ENCODE measurements at places on chromosomes 11 and 22.

DNA sequence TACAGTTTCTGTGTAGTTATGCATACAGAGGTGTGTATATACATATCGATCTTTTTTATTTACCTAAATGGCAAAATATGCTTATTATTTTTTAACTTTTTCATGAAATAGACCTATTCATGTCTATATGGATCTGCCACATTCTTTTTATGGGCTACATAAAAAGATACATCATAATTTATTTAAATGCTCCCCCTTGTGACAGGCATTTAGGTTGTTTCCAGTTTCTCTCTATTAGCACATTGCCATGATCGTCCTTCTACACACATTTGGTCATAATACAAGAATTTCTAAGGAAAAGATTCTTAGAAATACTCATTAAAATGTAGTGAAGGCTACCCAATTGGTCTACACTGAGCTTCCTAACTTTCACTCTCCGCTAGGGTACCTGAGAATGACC lies 1067.4 kb downstream of the OPCML start:
- no peak for DNase-seq

DNA sequence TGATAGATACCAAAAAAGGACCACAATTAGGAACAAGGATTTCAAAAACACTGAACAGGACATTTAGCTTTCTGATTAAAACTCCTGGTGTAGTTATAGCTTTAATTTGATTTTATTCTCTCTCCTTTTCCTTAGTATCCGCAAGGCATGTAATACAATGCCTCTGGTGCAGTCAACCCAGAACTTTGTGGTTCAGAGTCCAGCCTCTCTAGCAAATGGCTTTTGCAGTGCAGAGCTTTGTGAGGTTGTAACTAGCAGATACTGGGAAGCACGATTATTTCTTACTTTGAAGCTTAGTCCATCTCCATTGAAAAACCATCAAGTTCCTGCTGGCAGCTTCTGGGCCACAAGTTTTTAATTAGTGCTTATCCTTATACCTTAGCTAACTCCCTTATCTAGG lies 79.8 kb downstream of the GRIA4 start:
- no peak for DNase-seq

DNA sequence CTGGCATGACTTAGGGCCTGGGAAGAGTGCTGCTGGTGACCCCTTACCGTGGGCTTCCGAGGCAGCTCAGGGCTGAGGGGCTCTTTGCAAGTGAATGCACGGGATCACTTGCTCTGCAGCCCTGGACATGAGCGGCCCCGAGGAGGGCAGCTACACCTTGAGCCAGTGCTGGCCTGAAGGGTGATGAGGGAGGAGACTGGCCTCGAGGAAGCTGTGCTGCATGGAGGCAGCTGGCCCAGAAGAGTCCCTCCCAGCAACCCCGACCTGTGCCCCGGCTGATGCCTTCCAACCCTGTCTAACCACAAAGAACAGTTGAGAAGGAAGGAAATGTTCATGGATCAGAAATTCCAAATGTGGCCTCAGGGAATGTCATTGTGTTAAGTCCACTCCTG lies 45.2 kb downstream of the TBX1 start:
- DNase-seq = no peak

- no peak for DNase-seq
These were observed 40.7 kb downstream of the MOB2 start for GRCh38 chr11:1445741-1446445.

DNA sequence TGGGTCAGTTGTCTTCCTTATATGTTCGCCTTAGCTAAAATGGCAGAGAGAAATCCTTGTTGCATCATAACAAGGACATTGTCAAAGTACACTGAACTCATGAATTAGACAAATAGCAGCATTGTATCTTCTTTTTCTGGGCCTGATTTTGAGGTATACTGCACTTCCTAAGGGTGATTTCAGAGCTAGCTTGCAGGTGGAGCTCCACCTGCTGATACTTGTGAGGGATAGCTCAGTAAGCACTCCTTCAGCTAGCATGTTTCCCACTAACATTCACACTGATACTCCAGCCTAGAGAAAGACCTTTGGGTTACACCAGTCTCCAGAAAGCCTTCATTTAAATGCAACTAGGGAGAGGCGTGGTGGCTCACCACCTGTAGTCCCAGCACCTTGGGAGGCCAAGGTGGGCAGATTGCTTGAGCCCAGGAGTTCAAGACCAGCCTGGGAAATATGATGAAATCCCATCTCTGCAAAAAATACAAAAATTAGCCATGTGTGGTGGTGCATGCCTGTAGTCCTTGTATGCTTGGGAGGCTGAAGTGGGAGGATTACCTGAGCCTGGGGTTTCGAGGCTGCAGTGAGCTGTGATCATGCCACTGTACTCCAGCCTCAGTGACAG lies 29.8 kb downstream of the JAM3 start:
- no peak for DNase-seq

GRCh38 chr11:109071712-109072524 lies 350.1 kb upstream of the C11orf87 start:
- no peak for DNase-seq

DNA sequence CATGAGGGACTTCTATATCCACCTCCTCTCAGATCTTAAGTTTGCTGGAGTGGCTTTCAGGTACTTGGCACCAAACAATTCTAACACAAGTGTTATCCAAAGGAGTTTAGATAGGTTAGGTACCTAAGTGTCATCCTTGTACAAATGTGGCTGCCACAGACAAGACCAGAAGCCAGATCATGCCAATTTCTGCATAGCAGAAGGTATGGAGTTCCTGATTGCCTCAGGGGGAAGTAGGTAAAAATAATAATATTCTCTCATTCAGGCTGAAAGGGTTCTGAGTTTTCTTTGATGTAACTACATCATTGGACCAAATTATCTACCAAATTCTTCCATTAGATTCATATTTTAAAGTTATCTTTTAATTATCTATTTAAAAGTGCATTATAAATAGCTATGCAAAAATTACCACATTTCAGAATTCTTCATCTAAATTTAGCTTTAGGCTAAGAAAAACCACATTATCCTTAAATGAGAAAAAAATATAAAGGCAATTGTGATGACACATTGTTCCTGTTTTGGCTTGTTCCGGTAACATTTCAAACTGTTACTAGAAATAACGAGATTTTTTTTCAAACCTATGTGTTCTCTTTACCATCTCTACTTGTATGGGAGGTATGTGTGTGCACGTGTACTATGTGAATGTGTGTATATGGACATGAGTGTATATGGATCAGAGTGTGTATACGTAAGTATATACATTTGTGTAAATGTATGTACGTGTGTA lies 66.2 kb upstream of the POU2AF2 start:
- DNase-seq = no peak

DNA sequence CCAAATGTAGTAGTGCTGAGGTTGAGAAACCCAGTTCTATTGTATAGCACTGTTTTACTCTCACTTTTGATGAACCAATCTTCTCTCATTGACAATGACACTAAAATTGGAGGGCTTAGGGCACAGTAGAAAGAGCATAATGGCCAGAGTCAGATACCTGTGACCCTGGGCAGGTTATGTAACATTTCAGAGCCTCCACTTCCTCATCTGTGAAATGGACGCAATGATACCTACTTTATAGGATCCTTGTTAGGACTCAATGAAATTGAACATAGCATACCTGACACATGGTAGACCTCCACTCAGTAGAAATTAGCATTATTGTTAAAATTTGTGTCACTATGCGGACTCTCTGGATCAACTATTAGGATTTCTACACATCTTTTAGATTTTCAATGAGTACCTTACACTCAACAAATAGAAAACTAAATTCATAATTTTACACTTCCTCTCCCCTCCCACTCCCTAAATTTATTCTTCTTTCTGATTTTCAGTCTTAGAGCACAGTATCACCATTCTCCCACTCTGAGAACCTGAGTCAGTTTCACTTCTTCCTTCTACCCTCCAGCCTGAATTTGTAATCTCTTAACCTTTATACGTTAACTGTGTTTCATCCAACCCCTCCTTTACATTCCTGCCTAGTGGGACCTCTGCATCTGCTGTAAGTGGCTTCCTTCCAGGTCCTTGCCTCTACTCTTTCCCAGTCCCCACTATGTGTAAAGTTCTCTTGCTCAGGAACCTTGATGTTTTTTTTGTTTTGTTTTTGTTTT lies 78.3 kb downstream of the MICAL2 start:
- no peak for DNase-seq

GRCh38 chr22:26762503-26763472 lies 105.4 kb downstream of the MIAT start:
- DNase-seq = no peak

- no peak for DNase-seq
These were observed 47.0 kb upstream of the SUSD2 start for GRCh38 chr22:24134090-24134846.

DNA sequence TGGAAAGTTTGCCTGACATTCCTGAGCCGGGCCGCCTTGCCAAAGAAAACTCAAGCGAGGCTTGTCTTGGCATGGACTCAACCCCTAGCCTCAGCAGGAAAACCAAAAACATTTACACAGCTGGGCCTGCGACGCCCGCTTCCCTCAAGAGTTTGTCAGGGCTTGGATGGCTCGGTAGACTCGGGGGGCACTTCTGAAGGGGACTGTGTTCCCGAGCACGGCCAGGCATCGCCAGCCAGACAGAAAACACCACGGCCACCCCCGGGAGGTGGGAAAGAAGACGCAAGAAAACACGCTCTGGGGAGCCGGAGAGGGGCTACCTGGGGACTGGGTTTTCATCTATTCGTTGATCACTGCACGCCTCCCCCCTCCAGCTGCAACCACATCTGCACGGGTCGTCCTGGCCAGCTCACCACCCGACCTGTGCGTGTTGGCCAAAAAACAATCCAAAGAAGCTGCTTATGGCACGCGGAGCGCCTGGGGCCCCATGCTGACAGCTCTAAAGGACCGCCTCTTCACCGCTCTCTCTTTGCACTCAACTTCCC lies 380.7 kb downstream of the MN1 start:
- DNase-seq = no peak

- peak; percentile 13 for DNase-seq
These were observed 579 bp downstream of the PICALM start for GRCh38 chr11:86068138-86068871.

DNA sequence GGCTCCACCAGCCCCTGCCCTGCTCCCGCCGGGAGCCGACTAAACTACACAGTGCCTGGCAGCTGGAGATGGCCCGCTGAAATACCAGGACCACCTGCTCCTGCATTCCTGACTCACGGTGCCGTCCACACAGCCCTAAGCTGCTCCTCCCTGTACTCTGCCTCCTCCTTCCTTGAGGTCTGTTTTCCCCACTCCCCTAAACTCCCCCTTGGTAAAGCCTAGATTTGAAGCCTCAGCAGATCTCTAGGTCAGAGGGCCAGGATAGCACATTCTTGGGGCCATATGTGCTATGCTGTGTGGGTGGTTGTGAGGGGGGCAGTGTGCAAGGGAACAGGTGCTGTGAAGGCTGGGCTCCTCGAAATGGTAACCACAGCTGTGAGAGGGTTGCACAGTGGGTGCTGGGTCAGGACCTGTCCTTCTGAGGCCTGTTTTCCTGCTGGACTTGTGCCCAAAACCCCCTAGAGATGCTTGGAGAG lies 9.7 kb downstream of the LRFN4 start:
- no peak for DNase-seq

DNA sequence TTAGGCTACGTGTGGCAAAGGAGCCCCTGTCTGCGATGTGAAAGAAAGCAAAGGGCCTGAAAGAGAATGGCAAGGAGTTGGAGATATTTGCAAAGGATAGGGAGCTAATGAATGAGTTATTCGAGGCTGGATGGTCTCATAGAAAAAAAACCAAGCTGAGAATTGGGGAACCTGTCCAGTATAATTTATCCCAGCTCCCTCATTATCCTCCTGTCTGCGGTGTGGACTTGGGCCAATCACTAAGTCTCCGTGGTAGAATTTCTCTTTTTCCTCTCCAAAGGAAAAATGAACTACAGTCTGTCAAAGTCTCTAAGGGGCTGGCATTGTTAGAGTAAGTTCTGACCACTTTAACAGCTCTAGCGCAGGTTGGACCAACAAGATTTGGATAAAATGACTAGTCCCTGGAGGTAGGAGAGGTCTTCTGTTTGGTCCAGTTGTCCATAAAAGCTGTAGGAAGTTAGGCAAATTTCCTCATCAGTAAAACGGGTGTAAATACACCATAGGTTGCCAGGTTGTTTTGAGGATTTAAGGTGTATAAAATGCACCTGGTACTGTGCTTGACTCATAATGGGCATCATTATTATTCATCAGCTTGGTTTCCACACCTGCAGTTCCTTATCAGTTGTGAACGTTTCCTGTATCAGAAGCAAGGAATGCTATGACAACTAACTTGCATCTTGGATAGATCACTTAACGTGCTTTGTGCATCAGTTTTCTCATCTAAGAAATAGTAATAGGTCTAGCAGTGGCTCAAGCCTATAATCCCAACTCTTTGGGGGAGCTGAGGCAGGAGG lies 10.3 kb upstream of the CDON start:
- DNase-seq = no peak

GRCh38 chr11:117205211-117205818 lies 6.1 kb downstream of the TAGLN start:
- no peak for DNase-seq

DNA sequence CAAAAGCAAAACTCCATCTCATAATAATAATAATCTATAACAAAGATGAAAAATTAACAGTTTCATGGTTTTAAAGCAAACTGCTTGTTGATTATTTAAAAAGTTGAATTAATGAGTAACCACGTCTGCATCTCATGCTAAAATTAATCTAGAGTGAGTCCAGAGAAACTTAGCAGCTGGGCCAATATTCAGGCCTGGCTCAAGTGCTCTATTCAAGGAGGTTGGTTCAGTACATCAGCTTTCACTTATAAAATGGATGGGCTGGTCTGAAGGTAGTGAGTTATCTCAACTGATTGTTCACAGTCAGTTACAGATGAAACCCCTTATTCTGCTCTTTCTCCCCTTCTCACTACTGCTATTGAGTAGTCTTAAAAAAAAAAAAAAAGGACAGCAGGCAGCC lies 23.1 kb downstream of the VSTM5 start:
- DNase-seq = no peak

GRCh38 chr22:26679003-26679629 lies 21.7 kb downstream of the MIAT start:
- peak; percentile 57 for DNase-seq

GRCh38 chr11:119788096-119788883 lies 59.3 kb upstream of the NECTIN1 start:
- no peak for DNase-seq

GRCh38 chr11:7576726-7577290 lies 63.0 kb downstream of the PPFIBP2 start:
- DNase-seq = no peak

DNA sequence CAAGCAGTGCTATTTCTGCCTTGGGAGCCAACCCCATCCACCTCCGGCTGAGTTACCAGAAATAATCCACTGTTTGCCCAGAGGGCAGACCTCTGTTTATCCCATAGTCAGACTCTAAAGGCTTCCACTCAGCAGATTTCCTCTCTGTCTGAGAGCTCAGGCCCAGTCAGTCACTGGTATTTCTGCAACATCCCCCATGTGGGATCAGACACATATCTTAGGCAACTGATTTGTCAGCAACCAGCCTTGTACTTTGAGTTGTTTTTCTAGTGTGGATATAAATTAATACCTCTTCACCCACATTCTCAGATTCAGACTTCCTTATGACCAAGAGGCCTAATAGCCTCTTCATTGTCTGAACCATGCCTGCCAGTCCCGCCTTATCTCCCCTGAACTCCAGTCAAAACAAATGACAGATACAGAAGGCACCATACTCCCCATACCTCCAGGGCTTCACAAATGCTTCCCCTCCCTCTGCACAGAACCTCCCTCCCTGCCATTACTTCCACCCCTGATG lies 193.6 kb downstream of the FAM76B start:
- no peak for DNase-seq

GRCh38 chr11:63504933-63505586 lies 824 bp upstream of the LGALS12 start:
- peak; percentile 23 for DNase-seq
